Hepatocyte (in vitro differentiated cells): ENCODE measurements at places on chromosomes 2 and 18.

- H3K27ac ChIP-seq: no peak overlapping the region
- no peaks in the 10 kb centered on the region for H3K36me3 ChIP-seq
- no peak for DNase-seq
- no peaks in the 10 kb centered on the region for H3K27me3 ChIP-seq
Measured at GRCh38 chr18:44586782-44587524, 93.7 kb upstream of the SETBP1 start.

DNA sequence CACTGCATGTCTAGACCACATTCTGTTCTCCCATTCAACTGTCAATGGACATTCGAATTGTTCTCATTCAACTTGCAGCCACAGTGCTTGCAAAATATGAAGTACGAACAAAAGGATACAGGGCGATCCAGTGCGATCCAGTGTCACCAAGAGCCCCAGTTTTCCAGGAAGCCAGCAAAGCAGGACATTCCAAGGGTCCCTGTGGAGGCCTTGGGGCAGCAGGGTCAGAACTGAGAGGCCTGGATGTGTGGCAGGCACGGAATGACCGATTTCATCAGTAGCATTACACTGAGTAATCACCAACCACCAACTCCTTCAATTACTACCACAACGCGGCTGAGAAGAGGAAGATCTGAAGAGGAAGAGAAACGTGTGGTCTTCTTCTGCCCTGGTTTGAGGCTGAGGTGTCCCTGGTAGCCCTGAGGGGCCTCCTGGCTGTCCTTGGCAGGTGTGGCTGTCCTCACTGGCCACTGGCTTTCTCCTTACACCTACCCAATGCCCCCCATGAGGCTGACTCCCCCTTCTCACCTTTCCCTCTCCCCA is 172.7 kb upstream of the FHL2 start:
- no peak overlapping the region for H3K27ac ChIP-seq
- H3K4me3 ChIP-seq: no peak overlapping the region

DNA sequence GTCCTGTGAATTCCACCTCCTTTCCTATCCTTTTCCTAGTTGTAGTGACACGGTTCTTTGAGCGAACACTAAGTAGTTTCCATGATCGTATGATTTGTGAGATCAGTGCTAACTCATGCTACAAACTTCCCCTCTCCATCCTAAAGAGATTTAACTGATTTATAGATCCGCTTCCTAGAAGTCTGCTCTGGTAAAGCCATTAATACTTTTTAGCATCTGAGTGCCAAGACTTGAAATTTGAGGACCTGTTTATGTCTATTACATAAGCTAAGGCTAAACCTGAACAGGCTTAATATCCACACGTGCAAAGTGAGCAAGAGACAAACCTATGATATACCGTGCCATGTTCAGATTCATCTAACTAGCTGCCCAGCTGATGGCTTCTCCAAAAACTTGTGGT is 14.9 kb downstream of the PROKR1 start:
- DNase-seq: no peak
- no peaks in the 10 kb centered on the region for H3K27me3 ChIP-seq
- H3K4me3 ChIP-seq: no peak overlapping the region
- H3K27ac ChIP-seq: no peak overlapping the region

- no peaks in the 10 kb centered on the region for H3K4me1 ChIP-seq
- H3K36me3 ChIP-seq: no peaks in the 10 kb centered on the region
- no peak overlapping the region for H3K27ac ChIP-seq
- H3K4me3 ChIP-seq: no peak overlapping the region
- H3K27me3 ChIP-seq: no peaks in the 10 kb centered on the region
- no peak for DNase-seq
Measured at GRCh38 chr2:205171261-205171940, 510.9 kb upstream of the NRP2 start.

- no peak overlapping the region for H3K27ac ChIP-seq
- H3K4me1 ChIP-seq: no peaks in the 10 kb centered on the region
- H3K4me3 ChIP-seq: no peak overlapping the region
- no peaks in the 10 kb centered on the region for H3K27me3 ChIP-seq
- DNase-seq: no peak
Measured at GRCh38 chr2:153109793-153110192, 368.8 kb downstream of the RPRM start.

- no peak overlapping the region for H3K4me3 ChIP-seq
- H3K4me1 ChIP-seq: peaks cover 27% of the 10 kb centered on the region
- no peaks in the 10 kb centered on the region for H3K36me3 ChIP-seq
- no peaks in the 10 kb centered on the region for H3K27me3 ChIP-seq
- no peak for DNase-seq
- peak overlapping the region; percentile 55 for H3K27ac ChIP-seq
Measured at GRCh38 chr2:241551599-241551997, 6.9 kb upstream of the BOK start.

GRCh38 chr2:17935242-17935885 is 56.9 kb downstream of the KCNS3 start:
- no peaks in the 10 kb centered on the region for H3K27me3 ChIP-seq
- no peak for DNase-seq
- H3K4me1 ChIP-seq: no peaks in the 10 kb centered on the region
- H3K36me3 ChIP-seq: no peaks in the 10 kb centered on the region
- no peak overlapping the region for H3K27ac ChIP-seq
- no peak overlapping the region for H3K4me3 ChIP-seq

DNA sequence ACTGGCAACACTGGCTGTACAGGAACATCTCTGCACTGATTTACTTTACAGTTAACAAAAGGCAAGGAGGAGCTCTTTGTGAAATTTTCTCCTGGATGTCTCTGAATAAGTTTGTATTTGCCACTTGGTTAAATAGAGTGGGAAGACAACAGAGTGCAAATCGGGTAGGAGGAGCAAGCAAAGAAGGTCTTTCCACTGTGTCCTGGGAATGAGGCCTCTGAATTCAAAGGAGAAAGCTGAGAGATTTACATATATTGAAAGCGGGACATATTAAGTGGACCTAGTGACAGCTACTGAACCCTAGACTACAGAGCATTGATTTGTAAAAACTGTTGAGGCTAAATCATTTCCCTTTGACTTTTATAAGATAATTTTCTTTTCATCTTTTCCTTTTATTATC is 117.4 kb upstream of the CHRNA1 start:
- DNase-seq: no peak
- H3K4me3 ChIP-seq: no peak overlapping the region
- H3K36me3 ChIP-seq: no peaks in the 10 kb centered on the region
- peak overlapping the region; percentile 6 for H3K27ac ChIP-seq

- H3K27me3 ChIP-seq: no peaks in the 10 kb centered on the region
- no peak overlapping the region for H3K27ac ChIP-seq
- H3K36me3 ChIP-seq: no peaks in the 10 kb centered on the region
- no peak for DNase-seq
- H3K4me1 ChIP-seq: peaks cover 4% of the 10 kb centered on the region
- no peak overlapping the region for H3K4me3 ChIP-seq
Measured at GRCh38 chr2:98463081-98463481, 18.4 kb downstream of the INPP4A start.

- no peak for DNase-seq
- peak overlapping the region; percentile 74 for H3K4me3 ChIP-seq
- no peaks in the 10 kb centered on the region for H3K27me3 ChIP-seq
Measured at GRCh38 chr2:98730707-98731040, 258 bp downstream of the MGAT4A start.

GRCh38 chr2:157596992-157597681 is 31.5 kb downstream of the ACVR1C start:
- H3K4me1 ChIP-seq: no peaks in the 10 kb centered on the region
- peaks cover 22% of the 10 kb centered on the region for H3K27me3 ChIP-seq
- peak; percentile 49 for DNase-seq
- H3K36me3 ChIP-seq: no peaks in the 10 kb centered on the region
- no peak overlapping the region for H3K4me3 ChIP-seq

DNA sequence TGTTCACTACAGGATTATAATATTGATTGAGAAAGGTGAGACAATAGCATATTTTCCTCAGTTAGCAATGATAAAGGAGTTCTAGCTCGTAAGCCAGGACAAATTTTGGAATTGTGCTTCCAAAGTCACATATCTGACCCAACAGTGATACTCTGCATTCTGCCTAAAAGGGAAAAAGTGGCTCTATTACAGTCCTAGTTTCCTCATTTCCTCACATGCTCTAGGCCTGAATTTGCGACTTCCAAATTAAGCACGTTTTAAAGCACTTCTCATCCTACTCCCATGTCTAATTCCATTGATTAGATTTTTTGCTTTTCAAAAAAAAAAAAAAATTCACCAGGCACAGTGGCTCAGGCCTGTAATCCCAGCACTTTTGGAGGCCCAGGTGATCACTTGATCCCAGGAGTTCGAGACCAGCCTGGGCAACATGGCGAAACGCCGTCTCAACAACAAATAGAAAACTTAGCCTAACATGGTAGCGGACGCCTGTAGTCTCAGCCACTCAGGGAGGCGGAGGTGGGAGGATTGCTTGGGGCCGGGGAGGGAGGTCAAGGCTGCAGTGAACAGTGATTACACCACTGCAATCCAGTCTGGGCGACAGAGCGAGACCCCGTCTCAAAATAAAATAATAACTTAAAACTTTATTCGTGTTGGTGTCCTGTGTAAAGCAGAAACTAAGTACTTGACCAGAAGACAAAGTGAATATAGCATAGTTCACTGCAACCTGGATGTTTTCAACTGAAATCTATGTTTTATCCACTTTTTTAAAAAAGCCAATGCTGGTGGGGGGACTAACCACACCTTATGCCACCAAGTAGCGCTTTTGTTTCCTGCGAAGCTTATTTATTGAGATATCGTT is 1.5 kb downstream of the ESCO1 start:
- peak overlapping the region; percentile 99 for H3K27ac ChIP-seq
- H3K4me3 ChIP-seq: peak overlapping the region; percentile 75
- peak; percentile 32 for DNase-seq
- H3K4me1 ChIP-seq: peaks cover 7% of the 10 kb centered on the region
- no peaks in the 10 kb centered on the region for H3K36me3 ChIP-seq

DNA sequence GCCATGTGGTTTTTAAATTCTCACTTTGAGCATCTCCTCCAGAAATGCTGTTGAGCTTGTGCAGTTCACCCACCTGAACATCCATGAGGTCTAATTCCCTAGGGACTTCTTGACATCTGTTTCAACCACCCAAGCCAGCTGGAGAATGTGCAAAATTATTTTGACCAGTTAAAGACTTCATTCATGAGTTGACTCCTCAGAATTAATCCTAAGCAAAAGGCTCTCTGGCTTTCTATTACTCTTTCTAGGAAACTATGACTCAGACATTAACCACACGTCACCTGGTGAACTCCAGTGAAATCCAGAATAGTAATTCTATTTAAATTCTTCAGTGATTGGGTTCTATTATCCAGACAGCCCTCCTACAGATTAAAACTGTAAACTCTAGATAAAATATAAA is 247.5 kb downstream of the NBAS start:
- H3K4me3 ChIP-seq: no peak overlapping the region
- no peaks in the 10 kb centered on the region for H3K36me3 ChIP-seq
- no peak overlapping the region for H3K27ac ChIP-seq
- no peak for DNase-seq
- H3K4me1 ChIP-seq: no peaks in the 10 kb centered on the region
- H3K27me3 ChIP-seq: no peaks in the 10 kb centered on the region

DNA sequence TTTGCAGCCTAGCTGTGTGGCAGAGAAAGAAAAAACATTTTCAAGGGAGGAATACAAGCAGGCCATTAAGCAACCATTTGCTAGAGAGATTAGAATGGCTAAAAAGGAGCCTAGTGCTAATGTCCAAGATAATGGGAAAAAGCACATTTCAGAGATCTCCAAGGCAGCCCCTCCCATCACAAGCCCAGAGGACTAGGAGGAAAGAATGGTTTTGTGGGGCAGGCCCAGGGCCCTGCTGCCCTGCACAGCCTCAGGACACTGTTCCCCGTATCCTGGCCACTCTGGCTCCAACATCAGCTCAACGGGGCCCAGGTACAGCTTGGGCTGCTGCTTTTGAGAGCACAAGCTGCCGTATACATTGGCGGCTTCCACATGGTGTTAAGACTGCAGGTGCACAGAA is 16.5 kb upstream of the GBX2 start:
- H3K4me1 ChIP-seq: peaks cover 1% of the 10 kb centered on the region
- no peak for DNase-seq
- no peaks in the 10 kb centered on the region for H3K36me3 ChIP-seq
- H3K27ac ChIP-seq: no peak overlapping the region
- H3K4me3 ChIP-seq: no peak overlapping the region
